ENCODE measurements at places on chromosomes 7 and 10. TPM values are rescaled to one million over a fixed set of nuclear protein-coding genes. Genes with fewer than 3 reads are reported as not detected.

Gene ATRNL1
- total RNA-seq, result 17.1 TPM

GRCh38 chr7:124457841-124458240 is 307.8 kb downstream of the GPR37 start:
- H3K27me3 ChIP-seq, result no peaks in the 10 kb centered on the region
- H3K36me3 ChIP-seq, result no peaks in the 10 kb centered on the region
- DNase-seq, result no peak
- H3K4me3 ChIP-seq, result no peak overlapping the region

DNA sequence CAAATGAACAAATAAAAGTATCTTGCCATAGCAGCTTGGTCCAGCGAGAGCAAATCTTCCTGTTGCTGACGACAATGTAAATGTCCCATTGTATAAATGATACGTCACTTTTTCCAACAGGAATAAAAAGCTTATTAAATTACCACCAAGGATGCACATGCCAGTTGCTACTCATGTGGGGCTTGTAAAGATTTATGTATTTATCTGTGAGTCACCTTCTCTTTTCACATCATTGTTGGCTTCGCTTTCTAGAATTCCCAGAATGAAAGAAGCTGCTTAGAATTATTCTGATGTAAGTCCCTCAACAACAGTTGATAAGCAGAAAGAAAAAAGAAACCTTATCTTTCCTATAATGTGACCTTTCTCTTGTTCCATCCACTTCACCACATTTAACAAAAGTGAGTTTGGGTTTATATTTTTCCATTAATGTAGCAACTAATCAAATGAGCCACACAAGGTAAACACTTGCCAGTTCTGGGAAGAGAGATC is 22.4 kb downstream of the DNAJC12 start:
- no peaks in the 10 kb centered on the region for H3K27me3 ChIP-seq
- DNase-seq, result peak; percentile 66
- no peak overlapping the region for H3K27ac ChIP-seq
- no peak overlapping the region for H3K4me3 ChIP-seq
- H3K4me1 ChIP-seq, result no peaks in the 10 kb centered on the region

Gene ZNF239
- 18.5 TPM for total RNA-seq

- no peaks in the 10 kb centered on the region for H3K27me3 ChIP-seq
- no peaks in the 10 kb centered on the region for H3K4me1 ChIP-seq
- DNase-seq, result no peak
- H3K36me3 ChIP-seq, result 0 out of 2 replicates have a peak, but pooled peaks cover 2% of the 10 kb centered on the region
- H3K4me3 ChIP-seq, result no peak overlapping the region
These were observed 55.1 kb downstream of the FAM53B start for GRCh38 chr10:124688889-124689670.

Gene XRCC2
- 10.3 TPM for total RNA-seq

DNA sequence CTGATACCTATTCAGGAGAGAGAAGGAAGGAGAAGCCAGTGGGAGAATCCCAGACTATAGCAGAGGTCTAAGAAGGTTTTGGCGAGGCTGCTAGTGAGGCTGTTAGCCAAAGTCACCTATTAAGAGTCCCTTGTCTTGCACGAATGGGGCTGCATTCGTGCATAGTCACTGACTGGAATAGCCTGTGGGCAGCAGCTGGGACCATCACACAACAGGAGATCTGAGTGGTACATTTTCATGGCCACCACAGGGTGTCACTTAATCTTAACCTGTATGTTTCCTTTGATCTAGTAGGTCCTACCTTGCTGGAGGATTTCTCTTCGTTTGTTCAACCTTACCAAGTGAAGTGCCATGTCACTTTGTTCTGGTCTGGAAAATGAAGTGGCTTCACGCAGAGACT is 319.9 kb downstream of the BMPER start:
- DNase-seq, result no peak
- no peaks in the 10 kb centered on the region for H3K4me1 ChIP-seq

Gene MRPS16
- total RNA-seq, result 199 TPM

Gene CALHM1
- not detected for total RNA-seq

DNA sequence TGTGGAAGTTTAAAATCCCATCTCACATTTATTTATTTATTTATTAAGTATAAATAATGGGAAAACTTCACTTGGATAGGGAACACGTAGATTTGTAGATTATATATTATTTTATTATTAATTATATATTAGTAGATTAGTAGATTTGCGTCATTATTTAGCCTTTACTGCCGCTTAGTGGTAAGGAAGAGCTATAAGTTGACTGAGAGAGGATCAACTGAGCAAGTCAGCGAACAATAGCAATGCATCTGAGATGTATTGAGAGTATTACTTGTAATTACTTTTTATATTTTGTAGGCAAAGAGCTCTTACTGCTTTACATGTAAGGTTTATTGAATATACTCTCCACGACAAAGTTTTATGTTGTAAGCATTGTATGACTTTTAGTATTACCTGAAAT is 244.5 kb upstream of the ANKRD30A start:
- no peaks in the 10 kb centered on the region for H3K36me3 ChIP-seq
- DNase-seq, result no peak
- H3K27me3 ChIP-seq, result peaks cover 3% of the 10 kb centered on the region
- H3K27ac ChIP-seq, result no peak overlapping the region
- H3K4me1 ChIP-seq, result no peaks in the 10 kb centered on the region

DNA sequence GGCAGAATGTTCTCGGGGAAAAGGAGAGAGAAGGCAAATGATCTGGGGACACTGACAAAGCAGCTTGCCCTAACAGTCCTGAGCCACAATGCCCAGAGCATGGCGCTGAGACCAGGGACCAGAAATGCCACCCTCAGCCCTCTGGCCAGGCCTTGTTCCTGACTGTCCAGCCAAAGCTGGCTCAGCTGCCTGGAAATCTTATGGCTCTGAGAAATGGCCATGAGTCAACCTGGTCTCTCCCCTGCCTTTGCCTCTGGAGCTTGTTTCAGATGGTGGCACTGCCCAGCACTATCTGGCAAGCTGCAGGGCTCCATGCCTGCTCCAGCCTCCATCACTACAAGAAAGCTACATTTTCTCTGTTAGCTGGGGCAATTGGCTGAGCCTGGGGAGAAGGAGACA is 90.5 kb upstream of the PLXNA4 start:
- no peak for DNase-seq
- H3K27me3 ChIP-seq, result no peaks in the 10 kb centered on the region
- H3K4me1 ChIP-seq, result no peaks in the 10 kb centered on the region
- no peak overlapping the region for H3K27ac ChIP-seq

- no peaks in the 10 kb centered on the region for H3K4me1 ChIP-seq
- no peak for DNase-seq
- H3K27me3 ChIP-seq, result no peaks in the 10 kb centered on the region
- H3K36me3 ChIP-seq, result no peaks in the 10 kb centered on the region
These were observed 291.0 kb upstream of the C7orf33 start for GRCh38 chr7:148299350-148300276.

DNA sequence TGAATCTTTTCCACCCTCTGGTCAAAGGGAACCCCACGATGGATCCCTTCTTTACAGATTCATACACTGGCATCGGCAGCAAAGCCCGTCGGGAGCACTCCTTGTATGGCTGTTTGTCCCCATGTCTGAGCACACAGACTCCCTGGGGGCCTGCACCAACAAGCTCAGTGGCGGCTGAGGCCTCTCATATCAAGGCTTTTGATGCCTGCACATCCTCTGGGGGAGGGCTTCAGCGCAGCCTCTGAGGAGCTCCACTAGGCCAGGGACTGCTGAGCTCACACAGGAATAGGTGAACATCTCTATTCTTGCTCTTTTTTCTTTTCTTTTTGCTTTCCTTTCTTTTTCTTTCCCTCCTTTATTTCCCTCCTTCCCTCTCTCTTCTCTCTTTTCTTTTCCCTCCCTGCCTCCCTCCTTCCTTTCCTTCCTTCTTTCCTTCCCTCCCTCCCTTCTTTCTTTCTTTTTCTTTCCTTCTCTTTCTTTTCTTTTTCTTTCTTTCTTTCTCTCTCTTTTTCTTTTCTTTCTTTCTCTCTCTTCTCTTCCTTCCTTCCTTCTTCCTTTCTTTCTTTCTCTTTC is 174.6 kb downstream of the CCDC3 start:
- H3K36me3 ChIP-seq, result no peaks in the 10 kb centered on the region
- no peaks in the 10 kb centered on the region for H3K4me1 ChIP-seq
- no peak overlapping the region for H3K4me3 ChIP-seq
- no peak for DNase-seq
- no peaks in the 10 kb centered on the region for H3K27me3 ChIP-seq

GRCh38 chr7:74627661-74628411 is 29.7 kb upstream of the GTF2I start:
- H3K36me3 ChIP-seq, result no peaks in the 10 kb centered on the region
- peaks cover 21% of the 10 kb centered on the region for H3K4me1 ChIP-seq
- H3K4me3 ChIP-seq, result peak overlapping the region; percentile 25
- DNase-seq, result no peak

Gene PRSS58
- total RNA-seq, result not detected

GRCh38 chr10:106540645-106541044 is 623.9 kb downstream of the SORCS1 start:
- H3K4me1 ChIP-seq, result no peaks in the 10 kb centered on the region
- H3K4me3 ChIP-seq, result no peak overlapping the region
- H3K27ac ChIP-seq, result no peak overlapping the region
- peak; percentile 13 for DNase-seq

Gene OPN4
- not detected for total RNA-seq

- peaks cover 5% of the 10 kb centered on the region for H3K27me3 ChIP-seq
- H3K4me1 ChIP-seq, result no peaks in the 10 kb centered on the region
- no peak for DNase-seq
- no peak overlapping the region for H3K4me3 ChIP-seq
These were observed 133.5 kb downstream of the C1GALT1 start for GRCh38 chr7:7315851-7316250.

GRCh38 chr10:48751730-48752129 is 67.1 kb downstream of the WDFY4 start:
- H3K4me3 ChIP-seq, result no peak overlapping the region
- H3K27ac ChIP-seq, result no peak overlapping the region
- no peak for DNase-seq
- no peaks in the 10 kb centered on the region for H3K4me1 ChIP-seq
- H3K36me3 ChIP-seq, result no peaks in the 10 kb centered on the region

DNA sequence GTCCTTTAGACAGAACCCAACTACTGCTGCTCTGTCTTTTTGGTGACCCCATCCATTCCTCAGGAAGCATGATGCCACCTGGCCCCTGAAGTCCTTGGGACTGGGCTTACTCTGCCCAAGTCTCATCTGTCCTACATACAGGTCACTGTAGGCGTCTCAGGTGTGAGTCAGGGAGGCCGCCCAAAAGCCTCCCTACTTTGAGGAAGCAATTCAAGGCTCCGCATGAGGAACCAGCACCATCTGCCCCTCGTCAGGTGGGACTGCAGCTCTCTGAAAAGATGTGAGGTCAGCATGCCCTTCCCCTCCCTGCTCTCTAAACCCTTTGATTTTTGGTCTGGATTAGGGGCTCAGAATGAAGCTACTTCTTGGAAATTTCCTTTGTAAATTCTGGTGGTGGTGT is 354.8 kb downstream of the CXCL12 start:
- no peak overlapping the region for H3K4me3 ChIP-seq
- H3K4me1 ChIP-seq, result no peaks in the 10 kb centered on the region
- no peaks in the 10 kb centered on the region for H3K36me3 ChIP-seq
- DNase-seq, result no peak
- H3K27me3 ChIP-seq, result peaks cover 9% of the 10 kb centered on the region

GRCh38 chr7:150801242-150801945 is 825 bp downstream of the TMEM176A start:
- no peaks in the 10 kb centered on the region for H3K4me1 ChIP-seq
- peaks cover 7% of the 10 kb centered on the region for H3K27me3 ChIP-seq
- H3K4me3 ChIP-seq, result no peak overlapping the region
- DNase-seq, result no peak
- H3K27ac ChIP-seq, result no peak overlapping the region

DNA sequence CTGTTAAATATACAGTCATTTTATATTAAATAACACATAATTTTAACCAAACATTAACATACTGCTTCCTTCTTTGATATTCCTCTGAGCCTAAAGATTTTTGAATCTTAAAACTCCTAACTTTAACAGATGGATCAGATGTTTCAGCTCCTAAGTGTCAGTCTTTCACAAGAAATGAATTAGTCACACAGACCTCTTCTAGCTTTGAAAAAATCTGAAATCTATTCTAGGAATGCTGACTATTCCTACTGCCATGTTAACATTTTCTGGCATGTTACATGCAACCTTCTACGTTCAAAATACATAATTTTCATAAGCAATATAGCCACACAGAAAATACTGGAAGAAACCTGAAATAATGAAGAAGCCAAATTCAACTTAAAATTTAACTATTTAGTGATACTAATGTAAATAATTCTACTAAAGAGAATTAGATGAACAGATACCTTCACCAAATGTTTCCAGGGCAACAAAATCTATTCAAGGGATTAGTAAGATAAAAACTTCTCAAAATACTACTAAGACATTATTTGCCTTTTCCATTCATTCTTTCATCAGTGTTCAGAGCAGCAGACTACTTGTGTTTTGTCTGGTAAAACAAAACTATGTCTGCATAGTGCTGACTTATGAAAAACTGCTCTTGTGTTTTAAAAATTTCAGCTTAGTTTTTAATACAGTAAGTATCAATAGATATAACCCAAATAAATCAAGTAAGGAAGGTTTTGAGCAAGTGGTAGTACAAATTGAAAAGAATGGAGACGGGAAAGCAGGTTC is 9.2 kb downstream of the JMJD1C start:
- no peak for DNase-seq
- no peak overlapping the region for H3K27ac ChIP-seq
- no peak overlapping the region for H3K4me3 ChIP-seq
- H3K4me1 ChIP-seq, result no peaks in the 10 kb centered on the region
- no peaks in the 10 kb centered on the region for H3K36me3 ChIP-seq
- no peaks in the 10 kb centered on the region for H3K27me3 ChIP-seq

Gene CTAGE8
- total RNA-seq, result 5.2 TPM

- H3K27ac ChIP-seq, result no peak overlapping the region
- H3K36me3 ChIP-seq, result no peaks in the 10 kb centered on the region
- DNase-seq, result no peak
- H3K27me3 ChIP-seq, result no peaks in the 10 kb centered on the region
- no peaks in the 10 kb centered on the region for H3K4me1 ChIP-seq
These were observed 242.3 kb upstream of the AOAH start for GRCh38 chr7:36966636-36967035.

- DNase-seq, result no peak
- H3K4me1 ChIP-seq, result peaks cover 57% of the 10 kb centered on the region
- H3K27me3 ChIP-seq, result no peaks in the 10 kb centered on the region
- H3K4me3 ChIP-seq, result no peak overlapping the region
These were observed 2.7 kb downstream of the LRRC20 start for GRCh38 chr10:70379581-70380176.

DNA sequence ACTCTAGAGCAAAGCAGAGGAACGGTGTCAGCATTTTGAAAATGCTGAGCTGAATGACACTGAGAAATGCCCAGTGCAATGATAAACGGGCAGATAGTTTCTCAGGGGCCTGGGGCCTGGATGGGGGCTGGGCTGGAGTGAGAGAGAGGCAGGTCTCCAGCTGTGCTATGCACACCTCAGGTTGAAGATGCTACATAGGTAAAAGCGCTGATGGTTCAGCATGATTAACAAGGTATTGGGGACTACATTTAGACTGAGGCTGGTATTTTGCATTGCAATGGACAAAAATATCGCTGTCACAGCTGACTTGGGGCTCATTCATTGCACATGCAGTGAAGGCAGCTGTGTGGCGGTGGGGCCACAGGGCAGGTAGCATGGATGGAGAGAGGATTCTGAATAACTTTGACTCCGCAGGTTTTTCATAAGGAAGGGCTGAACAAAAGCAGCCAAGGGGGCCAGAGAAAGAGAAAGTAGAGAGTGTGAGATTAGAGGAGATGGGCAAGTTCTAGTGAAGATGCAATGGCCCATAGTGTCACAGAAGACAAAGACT is 290.8 kb upstream of the ZNF32 start:
- H3K4me3 ChIP-seq, result no peak overlapping the region
- no peaks in the 10 kb centered on the region for H3K36me3 ChIP-seq
- no peaks in the 10 kb centered on the region for H3K27me3 ChIP-seq
- DNase-seq, result no peak
- no peak overlapping the region for H3K27ac ChIP-seq

Gene PPP1R3A
- not detected for total RNA-seq

Gene MMD2
- not detected for total RNA-seq
